ENCODE measurements at places on chromosomes 7 and 10. TPM values are rescaled to one million over a fixed set of nuclear protein-coding genes. Genes with fewer than 3 reads are reported as not detected.
A peak's percentile ranks its signal among the peaks of the same experiment; 100 is the strongest.

DNA sequence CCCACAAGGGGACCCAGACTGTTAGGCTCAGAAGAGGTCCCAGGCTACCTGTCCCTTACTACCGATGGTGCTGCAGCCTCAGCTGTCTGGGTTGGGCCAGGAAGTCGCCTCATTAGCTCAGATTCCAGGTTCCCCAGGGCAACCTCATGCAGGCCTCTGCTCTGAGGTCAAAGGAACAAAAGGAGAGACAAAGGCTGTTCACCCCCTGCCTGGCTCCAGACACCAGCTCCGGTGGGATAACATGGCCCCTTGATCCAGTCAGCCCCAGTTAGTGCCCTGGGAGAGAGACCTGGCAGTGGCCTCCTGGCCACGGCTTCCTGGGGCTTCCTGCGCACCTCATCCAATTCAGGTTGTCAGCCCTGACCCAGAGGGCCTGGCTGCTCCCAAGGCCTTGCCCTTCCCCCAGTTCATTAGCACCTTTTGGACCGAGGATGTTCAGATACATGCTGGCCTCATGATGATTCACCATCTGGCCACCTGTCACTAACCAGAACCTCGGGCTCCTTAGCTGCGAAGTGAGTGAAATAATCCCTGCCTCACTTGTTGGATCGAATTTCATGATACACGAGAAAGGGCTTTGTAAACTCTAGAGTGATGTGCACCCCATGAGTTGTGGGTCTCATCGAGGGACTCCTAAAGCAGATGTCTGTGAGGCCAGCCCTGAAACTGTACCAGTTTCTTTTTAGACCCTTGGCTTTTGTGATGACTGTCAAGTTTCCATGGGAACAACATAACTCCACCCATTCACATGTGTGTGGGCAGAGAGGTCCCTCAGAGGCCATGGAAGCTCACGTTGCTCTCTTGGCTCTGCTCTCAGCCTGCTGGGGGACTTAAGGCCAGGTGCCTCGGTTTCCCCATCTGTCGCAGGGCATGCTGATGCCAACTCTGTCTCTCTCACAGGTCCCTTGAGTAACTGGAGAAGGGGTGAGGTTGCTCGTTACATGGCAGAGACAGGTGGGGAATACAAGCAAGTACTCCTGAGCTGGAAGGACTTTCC, 79.5 kb upstream of the PCBD1 start:
- DNase-seq: no peak
- no peak overlapping the region for H3K27ac ChIP-seq
- H3K4me3 ChIP-seq: no peak overlapping the region

DNA sequence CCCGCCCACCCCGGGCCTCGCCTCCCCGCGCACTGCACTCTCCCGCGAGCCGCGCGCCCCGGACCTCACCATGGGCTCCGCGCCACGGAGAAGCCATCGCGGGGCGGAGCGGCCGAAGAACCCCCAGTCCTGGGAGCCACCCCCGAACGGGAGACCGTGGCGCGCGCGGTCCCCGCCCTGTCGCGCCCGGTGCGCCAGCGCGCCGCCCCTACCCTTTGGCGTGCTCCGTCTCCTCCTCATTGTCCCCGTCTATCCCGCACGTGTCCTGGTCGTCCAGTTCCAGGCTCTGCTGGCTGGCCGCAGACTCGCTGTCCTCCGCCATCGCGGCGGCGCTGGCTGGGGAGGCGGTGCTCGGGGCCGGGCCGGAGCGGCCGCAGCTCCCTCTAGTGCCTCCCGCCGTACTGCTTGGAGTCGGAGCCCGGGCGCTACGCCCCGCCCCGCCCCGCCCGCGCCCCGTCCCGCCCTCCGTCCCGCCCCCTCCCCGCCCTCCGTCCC, at the start of gene NMT2:
NMT2 (minus strand) TSS at position 403 of the 495 bp plus-strand sequence; CDS start at position 322, 81 bp downstream.
- DNase-seq: no peak
- H3K4me3 ChIP-seq: peak within 1 kb of the TSS; percentile 94
- H3K36me3 ChIP-seq: peaks cover 2% of the 10 kb centered on the region
- no peaks in the 10 kb centered on the region for H3K27me3 ChIP-seq
- H3K27ac ChIP-seq: peak within 1 kb of the TSS; percentile 62

GCK gene
- total RNA-seq: 0.13 TPM

ABCA13 gene
- total RNA-seq: 4.5 TPM

- no peak for DNase-seq
- no peaks in the 10 kb centered on the region for H3K36me3 ChIP-seq
- no peak overlapping the region for H3K4me3 ChIP-seq
- peaks cover 20% of the 10 kb centered on the region for H3K4me1 ChIP-seq
Observed at GRCh38 chr7:43562383-43562782, 20.5 kb upstream of the STK17A start.

GRCh38 chr7:115297656-115298055, 375.8 kb downstream of the MDFIC start:
- H3K27ac ChIP-seq: no peak overlapping the region
- H3K4me3 ChIP-seq: no peak overlapping the region
- H3K4me1 ChIP-seq: peaks cover 17% of the 10 kb centered on the region
- H3K36me3 ChIP-seq: no peaks in the 10 kb centered on the region

- no peaks in the 10 kb centered on the region for H3K27me3 ChIP-seq
- no peaks in the 10 kb centered on the region for H3K36me3 ChIP-seq
- H3K4me3 ChIP-seq: no peak overlapping the region
Observed at GRCh38 chr7:105355701-105356100, 33.0 kb downstream of the SRPK2 start.

DNA sequence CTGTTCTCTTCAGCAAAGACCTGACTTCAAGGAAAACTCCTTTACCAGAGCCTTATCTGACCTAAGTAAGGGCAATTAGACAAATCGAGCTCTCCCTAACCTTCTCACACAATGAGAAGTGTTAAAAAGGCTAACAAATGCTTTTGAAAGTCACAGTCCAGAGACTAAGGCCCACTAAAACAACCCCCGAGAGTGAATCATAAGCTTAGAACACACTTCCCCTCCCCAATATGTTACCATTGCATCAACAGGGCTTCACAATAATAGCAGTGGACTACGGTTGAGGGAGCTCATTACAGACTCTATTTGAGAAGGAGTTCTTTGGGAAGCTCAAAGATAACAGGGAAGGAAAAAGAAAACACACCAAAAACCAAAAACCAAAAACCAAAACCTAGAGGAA, 28.6 kb upstream of the ZEB1 start:
- H3K36me3 ChIP-seq: no peaks in the 10 kb centered on the region
- no peak overlapping the region for H3K4me3 ChIP-seq
- no peak for DNase-seq
- H3K27ac ChIP-seq: no peak overlapping the region
- H3K4me1 ChIP-seq: no peaks in the 10 kb centered on the region
- no peaks in the 10 kb centered on the region for H3K27me3 ChIP-seq

- H3K27me3 ChIP-seq: no peaks in the 10 kb centered on the region
- no peak overlapping the region for H3K4me3 ChIP-seq
- no peaks in the 10 kb centered on the region for H3K36me3 ChIP-seq
- no peak for DNase-seq
- no peaks in the 10 kb centered on the region for H3K4me1 ChIP-seq
Observed at GRCh38 chr10:107880185-107880584, 715.7 kb upstream of the SORCS1 start.

GTF2IRD2 gene
- total RNA-seq: 6.7 TPM

SLC29A4 gene
- 8.7 TPM for total RNA-seq

DNA sequence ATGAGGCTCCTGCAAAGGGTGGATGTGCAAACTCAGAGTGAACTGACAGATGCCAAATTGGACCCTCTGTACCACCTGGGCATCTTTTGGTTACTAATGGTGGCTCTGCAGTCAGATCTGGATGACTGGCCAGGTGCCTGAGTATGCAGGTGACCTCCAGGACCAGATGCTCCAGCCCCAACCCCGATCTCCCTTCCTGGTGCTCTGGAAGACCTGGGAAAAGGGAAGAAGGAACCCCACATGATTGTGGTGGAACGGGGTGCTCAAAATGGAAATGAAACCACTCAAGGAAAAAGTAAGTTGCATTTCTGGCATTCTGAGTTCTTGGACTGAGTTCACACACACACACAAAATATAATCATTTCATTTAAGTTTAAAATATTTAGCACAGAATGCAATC, 9.8 kb upstream of the AEBP1 start:
- H3K4me3 ChIP-seq: no peak overlapping the region
- H3K4me1 ChIP-seq: peaks cover 6% of the 10 kb centered on the region
- H3K27ac ChIP-seq: no peak overlapping the region
- no peak for DNase-seq
- no peaks in the 10 kb centered on the region for H3K36me3 ChIP-seq

TMEM184A gene
- 3.2 TPM for total RNA-seq

DNA sequence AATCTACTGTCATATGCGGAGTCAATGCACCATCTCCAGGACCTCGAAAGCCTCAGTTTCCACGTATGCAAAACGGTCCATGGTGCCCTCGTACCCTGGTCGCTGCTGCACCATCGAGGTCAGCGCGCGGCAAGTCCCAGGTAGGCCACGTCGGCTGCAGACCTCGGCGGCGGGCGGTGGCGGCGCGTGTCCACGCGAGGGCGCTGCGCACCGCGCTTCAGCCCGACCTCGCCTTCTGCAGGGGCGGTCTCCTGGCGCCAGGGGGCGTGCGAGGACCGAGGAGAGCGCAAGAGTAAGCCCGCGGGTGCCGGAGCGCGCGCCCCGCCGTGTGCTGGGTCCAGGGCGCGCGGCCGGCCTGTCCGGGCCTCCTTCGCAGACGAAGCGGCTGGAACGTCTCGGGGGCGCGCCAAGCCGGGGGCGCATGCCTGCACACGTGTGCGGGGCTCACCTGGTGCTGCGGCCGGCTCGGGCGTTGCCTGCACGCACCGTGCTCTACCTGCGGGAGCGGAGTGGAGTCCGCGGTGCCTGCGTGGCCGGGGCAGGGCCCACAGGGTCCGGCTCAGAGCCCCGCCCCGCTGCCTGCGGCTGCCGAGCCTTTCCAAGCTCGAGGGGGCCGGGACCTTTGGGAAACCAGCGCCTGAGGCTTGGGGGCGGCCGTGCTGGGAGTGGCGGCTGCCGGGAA, 54.0 kb downstream of the GLRX3 start:
- peak; percentile 84 for DNase-seq
- H3K27ac ChIP-seq: no peak overlapping the region
- peak overlapping the region; percentile 35 for H3K4me3 ChIP-seq
- peaks cover 10% of the 10 kb centered on the region for H3K4me1 ChIP-seq

TWNK gene
- 7.5 TPM for total RNA-seq

DNA sequence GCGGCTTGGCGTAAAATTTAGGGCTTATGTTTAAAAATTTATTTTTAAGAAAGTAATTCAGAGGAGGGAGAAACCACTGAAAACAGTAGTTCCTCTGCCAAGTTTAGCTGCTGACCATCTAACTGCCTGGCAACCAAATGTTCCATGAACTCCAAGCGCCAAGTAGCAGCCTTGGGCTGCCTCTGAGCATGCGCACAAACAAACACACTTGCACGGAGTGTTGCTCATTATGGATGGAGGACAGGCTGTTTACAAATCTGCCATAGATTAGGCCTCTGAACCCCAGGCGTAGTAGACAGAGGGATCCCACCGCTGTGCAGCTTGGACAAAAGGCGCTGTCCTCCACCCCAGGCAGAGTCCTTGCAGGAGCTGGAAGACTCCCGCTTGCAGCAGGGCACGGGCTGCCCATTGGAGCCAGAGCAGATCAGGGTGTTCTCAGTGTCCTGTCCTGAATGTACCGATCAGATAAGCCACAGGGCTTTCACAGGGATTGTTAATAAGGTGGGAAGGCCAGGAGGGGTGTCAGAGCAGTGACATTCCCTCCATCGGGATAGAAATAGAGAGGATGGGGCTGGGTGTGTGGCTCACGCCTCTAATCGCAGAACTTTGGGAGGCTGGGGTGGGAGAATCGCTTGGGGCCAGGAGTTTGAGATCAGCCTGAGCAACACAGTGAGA, 47.7 kb upstream of the LYZL1 start:
- no peak overlapping the region for H3K27ac ChIP-seq
- no peak overlapping the region for H3K4me3 ChIP-seq
- no peaks in the 10 kb centered on the region for H3K36me3 ChIP-seq
- DNase-seq: no peak
- no peaks in the 10 kb centered on the region for H3K27me3 ChIP-seq

- H3K27me3 ChIP-seq: peaks cover 10% of the 10 kb centered on the region
- H3K4me3 ChIP-seq: no peak overlapping the region
- DNase-seq: no peak
- no peaks in the 10 kb centered on the region for H3K4me1 ChIP-seq
Observed at GRCh38 chr10:92846-93245, 42.4 kb upstream of the ZMYND11 start.

PLCE1 gene
- total RNA-seq: 8.1 TPM

SMKR1 gene
- not detected for total RNA-seq

DNA sequence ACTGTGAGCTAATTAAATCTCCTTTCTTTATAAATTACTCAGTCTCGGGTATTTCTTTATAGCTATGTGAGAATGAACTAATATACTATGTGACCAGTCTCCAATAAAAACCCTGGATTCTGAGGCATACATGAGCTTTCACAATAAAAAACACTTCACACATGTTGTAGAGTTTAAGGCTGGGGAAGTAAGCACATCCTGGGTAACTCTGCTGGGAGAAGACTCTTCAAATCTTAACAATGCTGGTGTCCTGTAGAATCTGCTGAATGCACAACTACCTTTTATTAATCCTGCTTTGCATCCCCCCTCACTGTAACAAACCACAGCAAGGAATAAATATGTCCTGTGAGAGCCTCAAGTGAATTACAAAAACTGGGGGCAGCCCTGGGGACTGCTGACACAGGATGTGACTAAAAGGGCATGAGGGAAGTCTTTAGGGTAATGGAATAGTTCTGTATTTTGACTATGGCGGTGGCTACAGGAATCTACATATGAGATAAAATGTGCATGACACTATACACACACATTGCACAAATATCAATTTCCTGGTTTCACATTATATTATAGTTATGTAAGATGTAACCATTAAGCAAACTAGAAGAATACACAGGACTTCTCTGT, 45.1 kb upstream of the KCTD7 start:
- H3K27me3 ChIP-seq: no peaks in the 10 kb centered on the region
- no peak for DNase-seq
- no peak overlapping the region for H3K27ac ChIP-seq
- H3K4me3 ChIP-seq: no peak overlapping the region

DNA sequence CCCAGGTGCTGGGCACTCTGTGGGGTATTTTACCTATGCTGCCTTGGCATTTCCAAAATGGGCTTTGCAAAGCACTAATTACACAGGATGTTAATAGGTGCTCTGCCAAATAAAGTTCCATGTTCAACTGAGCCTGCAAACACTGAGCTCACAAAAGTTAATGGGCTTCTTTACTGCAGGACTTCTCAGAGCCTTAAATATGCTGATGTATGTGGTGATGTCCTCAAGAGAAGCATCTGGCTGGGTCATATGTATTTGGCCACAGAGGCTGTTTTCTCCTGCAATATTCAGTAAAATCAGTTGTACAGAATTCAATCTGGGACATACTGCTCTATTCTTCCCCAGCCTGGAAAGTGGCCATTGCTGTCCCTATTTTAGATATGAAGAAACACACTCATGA, 31.3 kb downstream of the GRID1 start:
- DNase-seq: no peak
- H3K36me3 ChIP-seq: no peaks in the 10 kb centered on the region
- H3K27me3 ChIP-seq: no peaks in the 10 kb centered on the region
- H3K27ac ChIP-seq: no peak overlapping the region

All from SJSA1 (cell line).